ENCODE measurements at places on chromosomes 3 and 15. TPM values are rescaled to one million over a fixed set of nuclear protein-coding genes. Genes with fewer than 3 reads are reported as not detected.

The UBA7 gene
- total RNA-seq = 246 TPM

The CXCR6 gene
- total RNA-seq = 3.7 TPM

GRCh38 chr3:52277071-52277964 lies 1.1 kb downstream of the WDR82 start:
- H3K4me3 ChIP-seq = peak overlapping the region; percentile 71
- peak overlapping the region; percentile 80 for H3K27ac ChIP-seq
- no peaks in the 10 kb centered on the region for H3K27me3 ChIP-seq
- DNase-seq = peak; percentile 51
- peaks cover 21% of the 10 kb centered on the region for H3K36me3 ChIP-seq
- peaks cover 44% of the 10 kb centered on the region for H3K4me1 ChIP-seq

The QTRT2 gene
- 31.7 TPM for total RNA-seq

The CHRNA7 gene
- total RNA-seq = 0.79 TPM

GRCh38 chr15:70063261-70063925 lies 34.3 kb downstream of the TLE3 start:
- no peak for DNase-seq
- H3K4me3 ChIP-seq = no peak overlapping the region
- H3K4me1 ChIP-seq = no peaks in the 10 kb centered on the region
- H3K27ac ChIP-seq = no peak overlapping the region
- H3K27me3 ChIP-seq = no peaks in the 10 kb centered on the region

- H3K27ac ChIP-seq = no peak overlapping the region
- no peaks in the 10 kb centered on the region for H3K4me1 ChIP-seq
- H3K36me3 ChIP-seq = peaks cover 3% of the 10 kb centered on the region
- H3K4me3 ChIP-seq = no peak overlapping the region
These were observed 19.8 kb downstream of the SYNM start for GRCh38 chr15:99124641-99125040.

DNA sequence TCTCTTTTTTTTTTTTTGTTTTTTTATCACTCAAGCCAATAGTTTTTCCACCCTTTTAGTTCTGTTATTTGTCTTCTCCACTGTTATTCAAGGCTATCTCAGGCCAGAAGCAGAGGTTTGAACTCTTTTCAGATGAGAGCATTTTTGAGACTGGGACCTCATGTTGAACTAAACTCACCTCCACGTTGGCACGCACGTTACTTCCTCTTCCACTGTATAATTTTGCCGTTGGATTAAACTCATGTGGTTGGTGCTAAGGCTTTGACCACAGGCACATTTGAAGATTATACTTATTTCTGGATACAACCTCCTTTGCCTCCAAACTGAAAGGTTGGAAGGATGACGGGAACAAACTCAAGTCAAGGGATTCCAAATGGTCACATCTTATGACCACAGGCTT lies 501.3 kb upstream of the TPRG1 start:
- no peak overlapping the region for H3K4me3 ChIP-seq
- H3K27me3 ChIP-seq = no peaks in the 10 kb centered on the region
- no peaks in the 10 kb centered on the region for H3K36me3 ChIP-seq
- H3K4me1 ChIP-seq = no peaks in the 10 kb centered on the region

The SELENOS gene
- 39.9 TPM for total RNA-seq

- no peaks in the 10 kb centered on the region for H3K27me3 ChIP-seq
- no peaks in the 10 kb centered on the region for H3K4me1 ChIP-seq
- H3K27ac ChIP-seq = no peak overlapping the region
- no peak overlapping the region for H3K4me3 ChIP-seq
- no peak for DNase-seq
These were observed 313.4 kb downstream of the RBMS3 start for GRCh38 chr3:29594261-29594660.

The ITGA11 gene
- total RNA-seq = 0.18 TPM
